ENCODE measurements at places on chromosomes 4 and X.

DNA sequence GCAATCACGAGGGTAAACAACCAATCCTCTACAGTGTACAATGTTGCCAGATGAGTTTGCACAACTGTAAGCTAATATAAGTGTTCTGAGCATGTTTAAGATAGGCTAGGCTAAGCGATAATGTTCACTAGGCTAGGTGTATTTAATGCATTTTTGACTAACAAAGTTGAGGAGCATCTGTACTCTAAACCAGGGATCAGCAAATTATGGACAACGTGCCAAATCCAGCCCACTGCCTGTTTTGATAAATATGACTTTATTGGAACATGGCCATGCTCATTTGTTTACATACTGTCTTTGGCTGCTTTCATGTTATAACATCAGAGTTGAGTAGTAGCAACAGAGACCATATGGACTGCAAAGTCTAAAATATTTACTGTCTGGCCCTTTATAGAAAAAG is 46.3 kb upstream of the ARHGEF6 start:
- no peak for DNase-seq

GRCh38 chrX:112341598-112341997 is 259.0 kb upstream of the TRPC5 start:
- DNase-seq = no peak

- no peak for DNase-seq
These were observed 54.3 kb upstream of the MAGEB2 start for GRCh38 chrX:30161043-30161442.

- DNase-seq = no peak
These were observed 1.5 kb upstream of the DDX3X start for GRCh38 chrX:41332408-41333002.

GRCh38 chr4:184596617-184597185 is 52.5 kb downstream of the CASP3 start:
- no peak for DNase-seq

DNA sequence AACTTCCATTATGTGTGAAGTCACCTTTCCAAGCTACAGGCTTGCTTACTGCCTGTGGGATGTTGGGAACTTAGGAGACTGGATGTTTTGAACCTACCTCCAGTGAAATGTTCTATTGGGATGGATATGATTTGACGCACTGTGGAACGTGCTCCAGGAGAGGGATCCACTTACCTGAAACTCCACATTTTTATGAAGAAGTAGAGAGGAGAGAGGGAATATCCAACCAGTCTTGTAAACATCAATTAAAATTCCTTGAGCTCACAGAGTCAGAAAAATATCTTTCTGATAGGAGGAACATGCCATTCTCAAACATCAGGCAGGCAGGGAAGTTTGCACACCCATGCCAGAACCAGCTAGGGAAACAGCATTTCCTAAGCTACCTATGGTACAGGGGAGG is 91.1 kb upstream of the MAOA start:
- DNase-seq = no peak

DNA sequence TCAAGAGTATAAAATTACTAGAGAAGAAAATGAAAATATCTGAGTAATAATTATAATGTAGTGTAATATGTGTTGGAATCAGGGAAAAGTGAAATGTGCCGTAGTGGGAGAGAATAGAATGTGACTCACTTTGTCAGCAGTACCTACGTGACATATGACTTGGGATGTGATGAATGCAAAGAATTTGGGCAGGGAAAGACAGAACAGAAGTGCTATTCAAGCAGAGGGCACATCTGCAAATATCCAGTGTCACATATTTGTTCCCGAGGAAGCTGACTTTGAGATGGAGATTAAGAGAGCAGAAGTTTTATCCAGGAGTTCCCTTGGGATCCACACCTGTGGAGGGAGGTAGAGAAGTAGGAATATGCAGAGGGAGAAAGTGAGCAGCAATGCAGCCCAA is 69.3 kb upstream of the HS3ST1 start:
- DNase-seq = no peak

GRCh38 chr4:13640149-13640940 is 12.8 kb upstream of the BOD1L1 start:
- no peak for DNase-seq

DNA sequence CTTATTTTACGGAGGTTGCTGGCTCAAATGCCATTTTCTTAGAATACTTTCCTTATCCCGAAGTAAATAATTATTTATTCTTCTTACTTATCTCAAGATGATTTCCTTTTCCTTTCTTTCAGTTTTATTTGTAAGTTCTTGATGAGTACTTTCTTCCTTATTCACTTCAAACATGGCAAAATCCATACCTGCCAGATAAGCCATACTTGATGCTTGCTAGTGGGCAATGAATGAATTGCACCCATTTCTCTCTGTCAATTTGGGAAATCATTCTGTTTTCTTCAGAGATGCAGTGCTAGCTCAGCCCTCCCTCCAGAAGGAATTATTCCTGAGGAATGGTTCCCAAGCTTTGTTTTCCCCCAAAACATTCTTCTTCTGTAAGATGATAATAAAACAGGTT is 598.3 kb downstream of the SPRY1 start:
- no peak for DNase-seq

- DNase-seq = no peak
These were observed 1.6 kb upstream of the NKX1-1 start for GRCh38 chr4:1407657-1408333.

GRCh38 chr4:145489556-145489955 is 7.9 kb downstream of the SMAD1 start:
- no peak for DNase-seq

DNA sequence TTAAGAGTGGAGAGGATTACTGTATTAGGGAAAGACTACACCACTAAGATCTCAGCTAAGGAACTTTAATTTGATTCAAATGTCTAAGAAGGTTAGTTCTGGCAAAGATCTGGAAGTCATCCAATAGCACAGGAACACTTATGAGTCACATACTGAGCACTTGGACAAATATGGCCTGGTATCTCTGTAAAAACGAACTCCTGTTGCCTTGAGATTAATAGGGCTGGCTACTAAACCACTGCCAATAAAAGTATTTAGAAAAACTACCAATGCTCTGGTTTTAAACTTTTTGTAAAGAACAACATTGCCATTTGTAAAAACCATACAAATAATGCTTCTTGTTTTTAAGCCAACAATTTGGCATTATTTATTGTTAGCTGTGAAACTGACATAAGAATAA is 70.5 kb downstream of the SEC24D start:
- DNase-seq = no peak

GRCh38 chr4:10736895-10737294 is 52.3 kb upstream of the CLNK start:
- no peak for DNase-seq

DNA sequence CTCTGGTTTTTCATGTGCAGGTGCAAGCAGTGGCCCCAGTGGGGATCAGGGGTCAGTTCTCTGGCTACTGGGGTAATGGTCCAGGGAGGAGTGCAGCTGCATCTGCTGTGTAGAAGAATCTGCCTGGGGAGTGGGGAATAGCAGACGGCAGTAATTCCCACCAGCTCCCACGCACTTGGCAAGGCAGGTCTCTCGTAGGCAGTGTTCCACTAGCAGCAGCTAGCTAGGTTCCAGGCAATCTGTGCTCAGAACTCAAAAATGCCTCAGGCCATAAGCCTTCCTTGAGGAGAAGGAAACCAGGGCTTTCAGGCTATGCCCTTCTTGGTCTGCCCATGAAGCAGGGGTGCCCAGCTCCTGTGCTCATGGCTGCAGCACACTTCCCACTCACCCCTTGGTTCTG is 38.8 kb downstream of the DCLK2 start:
- DNase-seq = no peak

- no peak for DNase-seq
These were observed 26.8 kb upstream of the SPARCL1 start for GRCh38 chr4:87555773-87556619.

- no peak for DNase-seq
These were observed 60.2 kb upstream of the MAOA start for GRCh38 chrX:43595931-43596330.

GRCh38 chr4:124157396-124158083 is 555.0 kb downstream of the ANKRD50 start:
- no peak for DNase-seq

GRCh38 chr4:158236304-158237030 is 26.2 kb downstream of the TMEM144 start:
- no peak for DNase-seq

- DNase-seq = no peak
These were observed 30.0 kb downstream of the WDR1 start for GRCh38 chr4:10086506-10087120.

DNA sequence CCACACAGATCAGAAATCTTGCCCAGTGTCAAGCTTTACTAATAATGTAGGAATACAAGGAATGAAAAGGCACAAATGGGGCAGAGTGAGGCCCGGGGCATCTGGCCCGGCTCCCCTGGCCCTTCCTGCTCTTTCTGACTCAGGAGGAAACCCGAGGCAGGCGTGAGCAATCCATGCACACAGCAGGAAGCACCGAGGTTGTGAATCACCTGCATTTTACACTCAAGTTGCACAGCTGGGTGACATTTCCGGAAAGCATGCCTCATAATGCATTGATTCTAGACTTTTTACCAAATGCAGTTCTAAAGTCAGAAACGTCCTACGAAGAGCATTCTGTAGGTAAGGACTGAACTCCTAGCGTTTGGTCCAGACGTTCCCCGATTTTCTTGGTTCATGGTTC is 38.9 kb downstream of the PRIMPOL start:
- DNase-seq = no peak

DNA sequence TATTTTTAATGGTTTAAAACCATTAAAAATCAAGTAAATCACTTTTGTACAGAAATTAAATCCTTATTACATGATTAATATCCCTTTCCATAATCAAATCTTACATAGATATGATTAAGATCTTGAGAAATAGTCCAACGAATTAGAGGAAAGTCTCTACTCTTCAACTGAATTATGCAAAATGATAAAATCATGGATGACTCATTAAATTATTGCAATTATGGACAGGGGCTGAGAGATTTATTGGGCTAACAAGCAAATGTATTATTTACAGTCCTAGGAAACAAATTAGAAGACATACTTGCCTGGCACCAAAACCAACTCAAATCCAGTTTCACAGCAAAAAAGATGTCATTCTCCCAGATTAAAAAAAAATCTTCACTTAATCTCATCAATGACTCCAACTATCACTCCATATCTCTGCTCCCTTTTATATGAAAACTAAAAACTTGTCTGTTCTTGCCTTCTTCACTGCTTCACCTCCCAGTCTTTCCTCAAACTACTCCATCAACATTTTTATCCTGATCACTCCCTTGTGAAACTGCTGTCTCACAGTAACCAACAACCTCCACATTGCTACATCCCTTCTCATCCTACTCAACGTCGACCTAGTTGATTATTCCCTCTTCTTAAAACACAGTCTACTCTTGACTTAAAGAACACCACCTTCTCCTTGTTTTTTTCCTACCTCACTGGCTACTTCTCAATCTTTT is 18.4 kb upstream of the DDX60 start:
- DNase-seq = no peak
